Heart left ventricle (tissue), 16 donors: ENCODE measurements at places on chromosomes 6 and 20. TPM values are rescaled to one million over a fixed set of nuclear protein-coding genes. Genes with fewer than 3 reads are reported as not detected.
A peak's percentile ranks its signal among the peaks of the same experiment; 100 is the strongest.

GRCh38 chr6:14824484-14825275, 421.2 kb upstream of the JARID2 start:
- H3K27me3 ChIP-seq, result no peaks in the 10 kb centered on the region
- no peak overlapping the region for H3K4me3 ChIP-seq
- no peaks in the 10 kb centered on the region for H3K36me3 ChIP-seq
- H3K4me1 ChIP-seq, result no peaks in the 10 kb centered on the region
- DNase-seq, result no peak

HECA gene
- polyA plus RNA-seq, result 16.5 TPM

GRCh38 chr6:88908598-88909548, 54.5 kb downstream of the RNGTT start:
- no peak for DNase-seq
- peaks cover 21% of the 10 kb centered on the region for H3K4me1 ChIP-seq
- H3K27me3 ChIP-seq, result no peaks in the 10 kb centered on the region
- no peak overlapping the region for H3K4me3 ChIP-seq
- no peak overlapping the region for H3K27ac ChIP-seq

CYP39A1 gene
- polyA plus RNA-seq, result 2.9 TPM

MUCL3 gene
- not detected for polyA plus RNA-seq

- H3K36me3 ChIP-seq, result peaks cover 57% of the 10 kb centered on the region
- H3K4me1 ChIP-seq, result peaks cover 46% of the 10 kb centered on the region
- no peaks in the 10 kb centered on the region for H3K27me3 ChIP-seq
- no peak for DNase-seq
- no peak overlapping the region for H3K27ac ChIP-seq
- H3K4me3 ChIP-seq, result no peak overlapping the region
These were observed 43.5 kb downstream of the HFE start for GRCh38 chr6:26130581-26131249.

XKR7 gene
- not detected for polyA plus RNA-seq

HSD17B8 gene
- polyA plus RNA-seq, result 17.9 TPM

GRCh38 chr6:33797626-33798342, 6.0 kb downstream of the MLN start:
- H3K4me3 ChIP-seq, result no peak overlapping the region
- no peak overlapping the region for H3K27ac ChIP-seq
- H3K27me3 ChIP-seq, result no peaks in the 10 kb centered on the region
- H3K4me1 ChIP-seq, result no peaks in the 10 kb centered on the region
- DNase-seq, result no peak

- no peaks in the 10 kb centered on the region for H3K36me3 ChIP-seq
- no peaks in the 10 kb centered on the region for H3K27me3 ChIP-seq
- no peak overlapping the region for H3K27ac ChIP-seq
- no peaks in the 10 kb centered on the region for H3K4me1 ChIP-seq
- DNase-seq, result no peak
These were observed 120.3 kb downstream of the KCNQ5 start for GRCh38 chr6:72742001-72742673.

- H3K4me3 ChIP-seq, result no peak overlapping the region
- peaks cover 18% of the 10 kb centered on the region for H3K4me1 ChIP-seq
- no peaks in the 10 kb centered on the region for H3K36me3 ChIP-seq
- DNase-seq, result peak; percentile 55
- H3K27ac ChIP-seq, result no peak overlapping the region
These were observed 40.9 kb upstream of the CDH22 start for GRCh38 chr20:46349035-46349741.

DNA sequence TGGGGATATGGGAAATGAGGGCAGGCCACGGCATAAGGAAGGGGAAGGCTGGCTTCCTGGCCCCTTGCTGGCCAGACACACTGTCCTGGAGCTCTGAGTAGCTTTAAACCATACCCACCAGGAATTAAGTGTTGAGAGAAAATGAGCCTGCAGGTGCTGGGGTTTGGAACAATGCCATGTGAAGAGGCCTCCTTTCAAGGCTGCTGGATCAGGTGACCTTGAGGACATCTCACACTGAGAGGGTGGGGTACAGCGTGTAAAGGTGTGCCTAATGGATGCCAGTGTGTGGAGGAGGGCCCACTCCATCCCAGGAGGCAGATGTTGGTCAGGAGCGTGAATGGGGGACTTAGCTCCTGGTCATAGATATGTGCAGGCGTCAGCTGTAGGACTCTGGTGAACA, 74.8 kb upstream of the MLN start:
- no peaks in the 10 kb centered on the region for H3K4me1 ChIP-seq
- H3K27ac ChIP-seq, result no peak overlapping the region
- H3K4me3 ChIP-seq, result no peak overlapping the region

DNA sequence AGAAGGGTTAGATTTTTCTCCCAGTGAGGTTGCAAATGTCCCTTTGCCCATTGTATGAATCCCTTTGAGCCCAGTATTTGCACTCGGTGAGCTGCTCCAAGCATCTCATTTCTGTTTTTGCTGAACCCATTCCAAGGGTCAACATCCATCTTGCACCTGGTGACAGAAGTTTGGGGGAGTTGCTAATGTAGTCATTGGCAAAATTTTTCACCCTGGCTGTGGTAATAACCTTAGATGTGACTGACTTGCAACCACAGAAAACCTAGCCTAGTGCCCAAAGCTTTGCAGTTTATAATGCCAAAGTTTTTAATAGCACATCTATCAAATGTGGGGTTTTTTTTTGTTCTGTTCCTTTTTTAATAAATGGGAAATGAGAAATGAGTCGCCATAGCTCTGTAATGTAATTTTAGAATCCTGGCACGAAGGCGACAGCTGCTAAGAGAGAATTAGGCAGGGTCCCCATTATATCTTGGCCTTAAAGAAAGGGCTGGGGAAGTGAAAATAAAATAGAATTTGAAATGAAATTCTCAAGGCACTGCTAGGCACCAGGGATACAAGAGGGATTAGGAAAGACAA, 682.8 kb downstream of the KIF16B start:
- H3K4me3 ChIP-seq, result no peak overlapping the region
- H3K4me1 ChIP-seq, result no peaks in the 10 kb centered on the region
- no peak for DNase-seq
- no peaks in the 10 kb centered on the region for H3K27me3 ChIP-seq

HTR1B gene
- 0.03 TPM for polyA plus RNA-seq

DNA sequence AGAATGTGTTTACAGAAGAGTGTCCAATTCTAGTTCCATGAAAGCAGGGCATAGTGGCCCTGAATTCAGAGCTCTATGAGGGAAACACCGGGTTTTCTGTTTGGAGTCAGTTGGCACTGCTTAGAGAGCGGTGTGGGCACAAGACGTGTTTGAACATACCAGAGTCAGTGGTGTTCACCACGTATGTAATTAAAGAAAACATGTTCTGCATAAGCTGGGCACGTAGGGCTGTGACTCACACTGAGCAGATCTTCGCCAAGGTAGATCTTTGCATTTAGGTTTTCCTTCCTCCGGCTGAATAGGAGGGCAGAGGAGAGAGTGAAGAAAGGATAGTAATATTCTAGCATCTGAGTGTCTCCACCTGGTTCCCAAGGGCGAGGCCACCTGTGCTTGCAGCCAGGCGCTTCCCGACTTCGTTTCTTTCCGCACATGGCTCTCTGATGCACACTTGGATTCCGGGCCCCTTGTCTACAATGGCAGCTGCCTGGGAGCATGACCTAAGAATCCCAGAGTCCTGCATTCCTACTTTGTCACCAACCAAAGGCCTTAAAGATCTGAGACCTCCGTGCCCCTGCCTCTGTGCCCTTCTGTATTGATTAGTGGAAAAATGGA, 136.2 kb downstream of the ERMARD start:
- H3K36me3 ChIP-seq, result no peaks in the 10 kb centered on the region
- H3K4me3 ChIP-seq, result no peak overlapping the region
- DNase-seq, result no peak

- no peaks in the 10 kb centered on the region for H3K27me3 ChIP-seq
- H3K36me3 ChIP-seq, result no peaks in the 10 kb centered on the region
- H3K27ac ChIP-seq, result no peak overlapping the region
These were observed 127.2 kb downstream of the MTHFD1L start for GRCh38 chr6:150992703-150993102.
